ENCODE measurements at places on chromosomes 1 and 21.
A peak's percentile ranks its signal among the peaks of the same experiment; 100 is the strongest.

DNA sequence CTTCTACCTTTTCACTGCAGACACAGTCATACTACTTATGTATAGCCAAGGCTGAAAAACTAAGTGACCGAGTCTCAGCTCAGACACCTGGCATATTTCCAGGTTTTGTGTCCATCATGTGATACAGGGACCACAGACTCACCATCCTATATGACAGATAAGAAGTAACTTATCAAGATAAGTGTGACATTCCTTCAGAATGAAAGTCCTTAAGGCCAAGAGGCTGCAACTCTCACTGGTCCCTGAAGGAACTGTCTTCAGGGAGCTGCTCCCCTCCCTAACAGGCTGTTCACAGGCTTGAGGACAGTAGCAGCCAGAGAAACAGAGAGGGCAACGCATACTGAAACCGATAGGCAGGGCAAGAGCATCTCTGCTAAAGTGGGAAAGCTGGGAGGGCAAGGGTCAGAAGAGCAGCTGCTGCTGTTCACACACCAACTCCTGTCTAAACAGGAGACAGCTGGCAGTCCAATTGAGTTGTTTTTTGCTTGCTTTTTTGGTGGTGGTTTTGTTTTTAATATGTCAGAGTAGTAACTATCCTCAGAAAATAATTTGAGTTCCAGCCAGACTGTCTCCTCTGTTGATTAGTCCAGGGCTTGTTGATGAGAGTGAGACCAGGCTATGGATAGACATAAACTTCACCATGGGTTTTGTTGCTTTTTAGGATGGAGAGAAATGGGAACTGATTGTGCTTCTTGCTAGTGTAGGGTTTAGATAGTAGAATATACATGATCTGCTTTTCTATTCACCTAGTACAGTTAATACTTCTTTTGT lies 67.7 kb downstream of the MACF1 start:
- DNase-seq: no peak

GRCh38 chr1:228695015-228695955 lies 40.0 kb upstream of the RHOU start:
- no peak for DNase-seq

GRCh38 chr1:51912881-51913280 lies 34.4 kb upstream of the NRDC start:
- DNase-seq: no peak

- no peak for DNase-seq
Measured at GRCh38 chr1:228668553-228669241, 66.6 kb upstream of the RHOU start.

GRCh38 chr1:157335056-157335455 lies 196.9 kb upstream of the ETV3 start:
- no peak for DNase-seq

DNA sequence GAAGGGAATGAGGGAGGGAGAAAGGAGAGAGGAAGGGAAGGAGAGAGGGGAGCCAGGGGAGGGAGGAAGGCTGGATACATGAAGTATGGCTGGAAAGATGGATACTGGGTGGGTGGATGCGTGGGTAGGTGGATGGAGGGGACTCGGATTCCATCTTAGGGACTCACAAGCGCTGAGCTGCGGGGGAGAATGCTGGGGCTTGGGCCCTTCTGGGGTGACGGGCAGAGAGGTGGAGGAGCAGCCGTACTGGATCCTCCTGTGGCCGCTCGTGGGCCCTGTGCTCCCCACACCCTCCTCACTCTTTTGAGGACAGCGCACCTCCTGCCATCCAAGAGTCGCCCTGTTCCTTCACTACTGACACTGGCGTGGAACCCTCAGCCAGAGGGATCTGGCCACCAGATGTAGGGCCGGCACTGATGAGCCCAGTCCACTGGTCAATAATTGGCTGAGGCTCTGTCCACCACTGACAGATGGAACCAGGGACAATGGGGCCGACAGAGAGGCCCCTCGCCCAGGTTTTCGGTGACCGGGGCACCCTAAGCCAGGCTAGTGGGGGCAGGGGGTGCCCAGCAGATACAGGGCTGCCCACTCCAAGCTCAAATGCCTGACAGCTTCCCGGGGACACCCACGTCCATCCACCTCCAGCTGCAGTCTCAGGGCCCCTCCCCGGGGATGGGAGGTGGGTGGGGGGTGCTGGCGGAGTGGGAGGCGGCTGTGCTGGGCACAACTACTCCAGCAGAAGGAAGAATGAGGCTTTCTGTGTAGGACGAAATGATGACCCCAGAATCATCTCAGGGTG lies 4.4 kb upstream of the ACTRT2 start:
- peak; percentile 27 for DNase-seq

- DNase-seq: no peak
Measured at GRCh38 chr1:12406211-12407021, 176.6 kb downstream of the VPS13D start.

- DNase-seq: no peak
Measured at GRCh38 chr1:53642215-53642555, 96.8 kb downstream of the GLIS1 start.

GRCh38 chr1:35591211-35591610 lies 18.1 kb downstream of the TFAP2E start:
- no peak for DNase-seq

- no peak for DNase-seq
Measured at GRCh38 chr1:247681288-247681897, 1.9 kb upstream of the OR13G1 start.

DNA sequence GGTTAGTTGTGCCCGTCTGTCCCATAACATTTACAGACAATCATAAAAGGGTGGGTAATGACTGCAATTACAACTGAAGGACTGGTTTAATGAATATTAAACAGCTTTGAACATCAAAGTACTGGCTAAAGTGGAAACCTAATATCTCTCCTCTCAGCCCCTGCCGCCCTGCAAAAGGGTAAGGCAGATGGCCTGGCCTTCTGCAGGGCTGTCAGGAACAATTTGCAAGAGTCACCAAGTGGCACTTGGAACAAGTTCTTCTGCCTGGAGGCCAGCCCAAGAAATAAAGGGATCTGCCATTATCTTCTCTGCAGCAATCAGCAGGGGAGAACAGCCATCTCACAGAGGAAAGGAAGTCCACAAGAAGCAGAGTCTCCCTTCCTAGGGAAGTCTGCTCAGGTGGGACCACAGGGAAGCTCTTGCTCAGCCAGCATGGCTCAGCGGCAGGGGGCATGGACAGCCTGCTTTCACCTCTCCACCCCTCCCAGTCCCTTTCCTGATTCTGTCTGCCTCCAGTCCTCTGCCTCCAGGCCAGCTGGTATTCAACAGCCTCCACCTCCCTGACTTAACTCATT lies 96.1 kb downstream of the TRABD2B start:
- DNase-seq: no peak

GRCh38 chr1:32299327-32299726 lies 7.4 kb downstream of the HDAC1 start:
- DNase-seq: no peak

Measured in Right ventricle myocardium superior (tissue), 1 donor.